ENCODE measurements at places on chromosomes 11 and 22. TPM values are rescaled to one million over a fixed set of nuclear protein-coding genes. Genes with fewer than 3 reads are reported as not detected.
A peak's percentile ranks its signal among the peaks of the same experiment; 100 is the strongest.

SCGB1D2 gene
- total RNA-seq, result not detected

WEE1 gene
- 12.9 TPM for total RNA-seq

- DNase-seq, result no peak
Observed at GRCh38 chr11:24585192-24585591, 88.3 kb downstream of the LUZP2 start.

- DNase-seq, result no peak
Observed at GRCh38 chr22:27051407-27051806, 394.0 kb downstream of the MIAT start.

GRCh38 chr11:62544581-62545436 is 1.8 kb downstream of the AHNAK start:
- DNase-seq, result peak; percentile 32

DNA sequence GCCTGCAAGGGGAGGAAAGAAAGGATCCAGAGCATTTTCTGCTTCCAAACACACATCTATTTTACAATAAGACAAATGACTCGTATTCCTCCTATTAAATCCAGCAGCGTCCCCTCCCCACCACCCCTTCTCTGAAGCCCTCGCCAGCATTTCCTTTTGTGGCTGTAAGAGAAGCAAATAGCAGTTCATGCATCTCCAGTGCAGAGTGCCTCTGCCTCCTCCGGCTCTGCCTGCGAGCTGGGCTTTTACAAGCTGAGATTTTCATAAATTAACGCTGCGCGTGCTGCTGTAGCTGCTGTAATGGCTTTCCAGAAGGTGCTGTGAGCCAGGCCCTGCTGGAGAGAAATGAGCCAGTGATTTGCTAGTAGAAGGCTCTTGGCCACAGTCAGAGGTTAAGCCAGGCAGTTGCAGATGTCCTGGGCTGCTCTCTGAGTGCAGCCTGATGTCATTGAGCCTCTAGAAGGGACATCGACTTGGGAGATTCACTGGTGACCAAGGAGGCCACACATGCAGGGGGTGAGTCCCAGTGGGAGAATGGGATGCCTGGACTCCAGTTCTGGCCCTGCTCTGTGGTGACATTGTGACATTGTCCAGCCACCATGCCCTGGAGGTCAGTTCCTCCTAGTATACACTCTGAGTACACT is 134.5 kb upstream of the NAV2 start:
- peak; percentile 57 for DNase-seq

DNA sequence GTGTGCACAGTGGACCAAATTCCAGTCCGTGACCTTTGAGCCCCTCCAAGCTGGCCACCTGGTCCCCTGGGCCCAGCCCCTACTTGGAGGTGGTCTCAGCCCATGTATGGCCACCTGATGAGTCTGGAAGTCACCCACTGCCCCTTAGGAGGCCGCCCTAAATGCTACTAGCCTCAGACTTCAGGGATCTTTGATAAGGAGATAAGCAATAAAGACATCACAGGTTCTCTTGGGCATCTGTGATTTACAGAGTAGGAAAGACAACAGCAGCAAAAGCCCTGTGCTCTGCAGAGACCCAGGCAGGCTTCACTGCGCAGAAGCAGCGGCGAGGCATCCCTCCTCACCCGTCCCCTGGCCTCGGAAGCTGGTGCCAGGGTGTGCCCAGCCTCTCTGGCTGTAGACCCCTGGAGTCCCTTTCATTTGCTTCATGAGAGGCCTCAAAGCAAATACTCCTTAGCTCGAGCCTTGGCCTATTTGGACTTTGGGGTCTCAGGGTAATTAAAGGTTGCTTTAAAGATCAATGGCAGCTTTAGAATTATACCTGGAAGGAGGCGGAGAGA is 360.1 kb downstream of the TBC1D22A start:
- no peak for DNase-seq

Data from lung microvascular endothelial cell (primary cell).